NCI-H1436 treated with DMSO at 0.1 percent for 48 hours (cell line): ENCODE measurements at places on chromosomes 7 and 10.

GRCh38 chr10:80133206-80133605, 676 bp downstream of the PLAC9 start:
- no peak for DNase-seq

GRCh38 chr7:98556288-98556687, 60.8 kb upstream of the NPTX2 start:
- no peak for DNase-seq

DNA sequence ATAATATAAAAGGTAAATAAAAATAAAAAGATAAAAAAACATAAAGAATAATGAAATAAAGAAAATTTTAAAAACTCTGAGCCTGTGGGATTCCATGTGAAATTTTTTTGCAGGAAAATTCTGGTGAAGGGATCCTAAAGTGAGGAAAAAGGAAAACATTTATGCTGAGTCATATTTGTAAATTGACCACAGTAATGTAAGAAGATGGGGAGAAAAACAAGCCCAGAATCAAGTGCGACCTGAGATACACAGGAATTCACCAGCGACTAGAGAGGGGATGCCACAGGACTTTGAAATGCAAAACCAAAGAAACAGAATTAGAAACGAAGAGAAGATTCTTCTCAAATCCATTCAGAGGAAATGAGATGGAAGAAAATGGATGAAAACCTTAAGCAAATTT, 133.8 kb upstream of the PFKP start:
- no peak for DNase-seq

- no peak for DNase-seq
Measured at GRCh38 chr10:123011987-123012386, 3.2 kb downstream of the ACADSB start.

DNA sequence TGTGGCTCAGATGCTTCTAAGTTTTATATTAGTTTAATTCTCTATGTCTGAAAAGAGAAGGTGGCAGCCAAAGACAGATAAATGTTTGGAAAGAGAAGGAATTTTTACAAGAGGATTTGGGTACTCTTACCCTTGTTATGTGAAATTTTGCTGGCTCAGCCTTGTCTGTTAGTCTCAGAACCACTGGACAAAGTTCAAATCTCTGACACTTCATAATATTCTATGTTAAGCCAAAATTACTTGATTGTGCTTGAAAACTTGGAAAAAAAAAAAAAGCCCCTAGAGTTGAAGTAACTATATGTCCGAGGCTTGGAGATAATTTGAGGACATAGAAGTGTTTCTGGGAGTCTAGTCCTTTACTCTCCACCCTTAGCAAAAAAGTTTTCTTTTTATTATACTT, 1079.3 kb upstream of the LRRTM3 start:
- DNase-seq: no peak

DNA sequence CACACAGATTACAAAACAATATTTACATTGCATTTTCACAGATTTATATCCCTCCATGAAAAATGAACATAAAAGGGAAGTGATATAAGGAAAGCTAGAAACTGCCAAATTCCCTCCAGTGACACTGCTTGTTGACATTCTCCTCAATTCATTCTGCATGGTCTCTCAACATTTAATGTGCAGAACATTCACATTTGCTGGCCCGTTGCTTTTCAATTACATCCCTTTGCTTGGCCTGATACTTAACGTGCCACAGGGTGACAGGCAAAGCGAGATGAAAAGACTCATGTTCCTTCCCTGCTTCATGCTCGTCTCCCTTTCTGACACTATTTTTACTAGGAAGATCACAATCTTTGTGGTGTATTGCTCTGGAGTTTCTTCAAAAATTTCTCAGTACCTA, 1019.7 kb upstream of the LRRN3 start:
- DNase-seq: no peak

GRCh38 chr7:77680266-77680665, 16.0 kb upstream of the RSBN1L start:
- DNase-seq: no peak

GRCh38 chr7:71560354-71560995, 428.5 kb downstream of the GALNT17 start:
- DNase-seq: no peak

DNA sequence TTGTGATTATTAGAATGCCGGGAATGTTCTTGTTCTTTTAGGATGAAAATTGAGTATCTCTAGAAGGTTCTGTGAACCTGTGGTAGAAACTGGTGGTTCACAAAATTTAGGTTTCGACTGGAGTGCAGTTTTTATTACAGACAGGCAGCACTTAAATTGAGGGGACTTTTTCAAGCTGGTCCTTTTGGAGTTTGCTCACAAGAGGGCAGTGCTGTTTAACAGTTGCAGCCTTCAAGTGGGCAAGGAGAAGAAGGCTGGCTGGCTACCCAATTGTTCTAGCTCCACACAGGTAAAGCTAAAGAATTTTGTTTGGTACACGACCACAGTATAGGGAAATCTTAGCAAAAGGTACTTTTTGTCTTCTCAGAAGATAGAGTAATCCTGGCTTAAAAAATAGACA, 233.6 kb downstream of the SNX13 start:
- peak; percentile 9 for DNase-seq

GRCh38 chr10:83612746-83613145, 526.6 kb upstream of the GHITM start:
- no peak for DNase-seq

GRCh38 chr7:24401628-24402593, 117.9 kb downstream of the NPY start:
- no peak for DNase-seq

DNA sequence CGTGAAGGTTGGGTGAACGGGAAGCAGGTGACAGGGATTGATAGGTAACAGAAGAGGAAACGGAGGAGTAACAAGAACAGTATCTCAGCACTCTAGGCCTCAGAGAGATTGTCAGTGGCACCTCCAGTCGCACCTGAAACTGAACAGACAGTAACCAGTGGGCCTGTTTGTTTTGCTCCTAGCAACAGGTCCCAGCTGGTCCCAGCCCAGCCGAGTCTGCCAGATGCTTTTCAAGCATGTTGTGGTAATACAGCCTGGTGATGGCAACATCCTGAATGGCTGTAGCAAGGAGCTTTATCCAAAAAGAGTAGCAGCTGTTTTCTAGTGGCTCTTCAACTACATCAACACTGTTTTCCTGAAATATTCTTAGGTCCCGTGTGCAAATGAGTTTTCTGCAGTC, 4.7 kb downstream of the CACNB2 start:
- DNase-seq: no peak

DNA sequence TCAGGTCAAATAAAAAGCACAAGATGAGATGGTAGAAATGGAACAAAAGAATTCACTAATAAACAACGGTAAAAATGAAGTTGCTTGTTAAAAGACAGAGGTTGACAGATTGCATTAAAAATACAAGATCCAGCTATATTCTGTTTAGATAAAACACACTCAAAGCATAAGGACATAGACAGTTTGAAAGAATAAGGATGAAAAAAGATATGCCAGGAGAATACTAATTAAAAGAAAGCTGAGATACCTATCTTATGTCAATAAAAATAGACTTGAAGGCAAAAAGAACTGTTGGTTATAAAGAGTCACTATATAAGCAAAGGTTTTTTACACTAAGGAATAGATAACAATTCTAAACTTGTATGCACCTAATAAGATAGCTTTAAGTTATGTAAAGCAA, 105.3 kb downstream of the GPR158 start:
- DNase-seq: no peak

GRCh38 chr7:94449151-94449725, 54.5 kb downstream of the COL1A2 start:
- no peak for DNase-seq

- no peak for DNase-seq
Measured at GRCh38 chr7:46393142-46393541, 472.1 kb upstream of the IGFBP3 start.

DNA sequence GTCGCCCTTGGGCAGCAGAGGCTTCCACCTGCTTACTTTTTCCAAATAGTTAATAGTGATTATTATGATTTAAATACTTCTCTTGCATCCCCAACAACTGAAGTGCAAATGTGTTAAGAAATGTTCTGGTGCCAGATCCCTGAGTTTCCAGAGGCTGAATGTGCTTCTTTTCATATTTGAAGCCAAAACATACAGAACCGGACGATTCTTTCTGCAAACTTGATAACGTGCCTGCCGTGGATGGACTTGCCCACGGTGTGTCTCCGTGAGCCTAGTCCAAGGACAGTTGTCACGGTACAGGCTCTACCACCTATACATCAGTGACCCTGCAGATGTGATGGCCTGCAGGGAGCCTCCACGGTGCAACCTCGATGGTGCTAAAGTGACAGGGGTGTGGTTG, 198.6 kb upstream of the LYZL2 start:
- no peak for DNase-seq

DNA sequence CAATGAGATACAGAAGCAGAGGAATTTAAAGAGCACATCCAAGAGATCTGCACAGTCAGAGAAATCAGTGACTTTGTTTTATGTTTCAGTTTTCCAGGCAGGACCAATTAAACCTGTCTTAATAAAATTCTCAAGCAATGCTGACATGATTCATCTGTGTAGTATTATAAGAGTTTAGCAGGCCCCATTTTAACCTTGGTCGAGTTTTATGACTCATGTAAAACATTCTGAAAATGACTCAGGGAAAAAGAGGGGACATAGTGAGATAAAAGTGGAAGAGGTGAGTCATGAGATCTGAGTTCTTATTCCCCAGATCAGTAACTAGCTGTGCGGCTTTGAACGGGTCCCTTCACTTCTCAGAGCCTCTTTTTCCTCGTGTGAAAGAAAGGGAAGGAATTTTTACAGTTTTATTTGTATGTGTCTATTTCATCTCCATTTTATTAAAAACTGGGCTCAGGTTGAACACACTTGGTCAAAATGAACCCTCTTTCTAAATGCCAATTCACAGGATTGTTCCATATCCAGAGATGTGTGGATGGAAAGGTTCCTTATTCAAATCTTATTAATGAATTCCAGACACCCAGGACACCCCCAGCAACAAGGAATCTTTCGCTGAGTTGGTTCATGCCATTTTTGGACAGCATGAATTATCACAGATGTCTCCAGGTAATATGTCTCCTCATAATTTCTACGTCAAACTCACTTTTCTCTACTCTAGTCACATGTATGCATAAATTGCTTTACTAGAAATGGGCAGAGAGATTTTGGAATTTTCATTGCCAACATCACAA, 143.2 kb downstream of the JAZF1 start:
- no peak for DNase-seq

DNA sequence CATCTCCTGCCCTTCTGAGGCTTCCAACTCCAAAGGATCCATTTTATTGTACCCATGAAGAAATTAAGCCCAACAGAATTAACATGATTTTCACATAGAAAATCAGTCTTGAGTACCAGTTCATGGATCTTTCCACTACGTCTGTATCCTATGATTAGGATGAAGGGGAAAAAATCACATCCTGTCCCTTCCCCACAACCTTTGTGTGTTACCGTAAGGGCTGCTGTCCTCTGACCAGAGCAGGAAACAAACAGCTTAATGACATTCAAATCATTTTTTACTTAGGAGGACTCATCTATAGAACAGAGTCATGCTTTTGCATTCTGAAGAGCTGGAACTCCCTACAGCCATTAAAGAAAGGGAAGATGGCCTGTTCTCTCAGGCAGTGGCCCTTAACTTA, 241.5 kb downstream of the DYNC1I1 start:
- DNase-seq: no peak

DNA sequence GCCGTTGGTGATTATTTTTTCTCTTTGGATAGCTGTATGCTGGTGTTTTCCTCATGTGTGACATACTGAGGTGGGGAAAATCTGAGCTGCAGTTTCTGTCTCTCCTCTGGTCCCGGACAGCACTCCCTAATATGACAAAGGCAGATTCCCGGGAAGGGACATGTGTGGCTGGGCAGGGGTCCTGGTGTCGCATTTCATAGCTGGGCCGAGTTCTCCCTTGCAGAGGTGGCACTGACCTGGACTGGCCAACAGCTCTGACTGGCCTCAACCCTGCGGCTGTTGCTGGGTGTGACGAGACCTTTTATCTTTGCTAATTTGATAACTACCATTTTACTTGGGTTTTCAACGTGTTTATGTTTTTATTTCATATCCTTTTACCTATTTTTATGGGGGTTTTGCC, 248.6 kb upstream of the TCERG1L start:
- no peak for DNase-seq

GRCh38 chr10:57898231-57898630, 369.5 kb downstream of the IPMK start:
- no peak for DNase-seq

DNA sequence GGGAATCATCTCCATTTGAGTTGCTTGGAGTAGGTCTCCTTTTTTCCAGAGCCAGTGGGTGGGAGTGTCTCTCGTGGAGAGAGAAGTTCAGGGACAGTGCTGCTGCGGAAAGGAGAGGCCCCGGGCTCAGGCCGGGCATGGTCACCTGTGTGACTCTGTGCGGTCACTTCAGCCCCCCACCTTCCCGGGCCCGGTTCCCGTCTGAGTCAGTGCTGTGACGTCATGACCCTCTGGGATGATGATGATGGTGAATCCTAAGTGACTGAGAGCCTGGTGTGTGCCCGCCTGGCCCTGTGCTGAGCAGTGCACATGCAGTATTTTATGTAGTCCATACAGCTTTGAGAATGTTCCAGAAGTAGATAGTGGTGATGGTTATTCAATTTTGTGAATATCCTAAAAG, 32.6 kb upstream of the AP5Z1 start:
- DNase-seq: no peak
